ENCODE measurements at places on chromosomes 7 and 10.

GRCh38 chr7:135179321-135179925 lies 8.9 kb upstream of the CYREN start:
- no peak for DNase-seq

GRCh38 chr10:35889971-35890675 lies 248.0 kb upstream of the FZD8 start:
- DNase-seq = no peak

- no peak for DNase-seq
Measured at GRCh38 chr10:100782461-100783244, 37.3 kb downstream of the PAX2 start.

DNA sequence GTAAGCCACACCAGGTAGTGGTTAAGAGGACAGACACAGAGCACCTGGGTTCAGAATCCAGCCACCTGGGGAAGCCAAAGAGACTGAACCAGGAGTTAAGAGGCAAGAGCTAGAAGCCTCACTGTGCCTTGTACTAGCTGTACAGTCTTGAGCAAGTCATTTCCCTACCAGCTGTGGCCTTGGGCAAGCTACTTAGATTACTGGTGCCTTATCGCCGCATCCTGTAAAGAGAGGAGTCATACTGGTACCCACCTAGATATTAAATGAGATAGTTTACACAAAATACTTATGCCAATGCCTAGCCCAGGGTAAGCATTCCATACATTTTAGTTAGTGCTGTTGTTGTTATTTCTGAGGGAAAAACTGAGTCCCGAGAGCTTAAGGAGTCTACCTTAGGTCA lies 47.7 kb downstream of the HABP2 start:
- no peak for DNase-seq

DNA sequence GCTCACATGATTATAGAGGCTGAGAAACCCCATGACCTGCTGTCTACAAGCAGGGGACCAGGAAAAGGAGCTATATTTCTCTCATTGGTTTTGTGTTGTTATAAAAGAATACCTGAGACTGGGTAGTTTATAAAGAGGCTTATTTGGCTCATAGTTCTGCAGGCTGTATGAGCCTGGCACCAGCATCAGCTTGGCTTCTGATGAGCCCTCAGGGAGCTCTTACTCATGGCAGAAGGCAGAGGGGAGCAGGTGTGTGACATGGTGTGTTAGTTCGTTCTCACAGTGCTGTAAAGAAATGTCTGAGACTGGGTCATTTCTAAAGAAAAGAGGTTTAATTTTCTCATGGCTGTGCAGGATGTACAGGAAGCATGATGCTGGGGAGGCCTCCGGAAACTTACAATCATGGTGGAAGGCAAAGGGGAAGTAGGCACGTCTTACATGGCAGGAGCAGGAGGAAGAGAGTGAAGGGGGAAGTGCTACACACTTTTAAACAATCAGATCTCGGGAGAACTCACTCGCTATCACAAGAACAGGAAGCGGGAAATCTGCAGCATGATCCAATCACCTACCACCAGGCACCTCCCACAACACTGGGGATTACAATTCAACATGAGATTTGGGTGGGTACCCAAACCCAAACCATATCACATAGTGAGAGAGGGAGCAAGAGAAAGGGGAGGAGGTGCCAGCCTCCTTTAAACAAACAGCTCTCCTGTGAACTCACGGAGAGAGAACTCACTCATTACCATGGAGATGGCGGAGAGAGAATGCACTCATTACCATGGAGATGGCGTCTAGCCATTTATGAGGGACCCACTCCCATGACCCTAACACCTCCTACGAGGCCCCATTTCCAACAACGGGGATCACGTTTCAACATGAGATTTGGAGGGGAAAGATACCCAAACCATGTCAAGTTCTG lies 133.4 kb downstream of the JCAD start:
- DNase-seq = no peak
